ENCODE measurements at places on chromosomes 7 and 10. TPM values are rescaled to one million over a fixed set of nuclear protein-coding genes. Genes with fewer than 3 reads are reported as not detected.

- no peaks in the 10 kb centered on the region for H3K36me3 ChIP-seq
- no peaks in the 10 kb centered on the region for H3K27me3 ChIP-seq
- H3K4me1 ChIP-seq = no peaks in the 10 kb centered on the region
- DNase-seq = no peak
Observed at GRCh38 chr7:50821457-50822008, 38.8 kb upstream of the GRB10 start.

DNA sequence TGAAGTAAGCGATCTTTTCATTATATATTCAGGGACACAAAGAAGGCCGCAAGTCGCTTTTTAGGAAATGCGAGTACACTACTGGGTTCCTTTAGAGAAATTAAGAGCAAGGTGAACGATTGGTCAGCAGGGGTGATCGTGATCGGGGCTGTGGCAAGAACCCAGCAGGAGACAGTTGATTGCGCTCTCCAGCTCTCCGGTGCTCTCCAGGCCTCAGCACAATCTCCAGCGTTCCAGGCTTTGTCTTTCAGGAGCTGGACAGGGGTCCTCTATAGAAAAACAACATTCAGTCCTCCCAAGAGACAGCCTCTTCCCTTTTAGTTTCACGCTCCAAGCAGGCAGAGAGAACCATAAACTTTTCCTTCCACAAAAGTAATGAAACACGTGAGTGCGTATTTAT, 170.5 kb upstream of the KLF6 start:
- peaks cover 20% of the 10 kb centered on the region for H3K4me1 ChIP-seq
- H3K36me3 ChIP-seq = no peaks in the 10 kb centered on the region
- no peak for DNase-seq
- H3K27me3 ChIP-seq = no peaks in the 10 kb centered on the region
- H3K27ac ChIP-seq = no peak overlapping the region

DNA sequence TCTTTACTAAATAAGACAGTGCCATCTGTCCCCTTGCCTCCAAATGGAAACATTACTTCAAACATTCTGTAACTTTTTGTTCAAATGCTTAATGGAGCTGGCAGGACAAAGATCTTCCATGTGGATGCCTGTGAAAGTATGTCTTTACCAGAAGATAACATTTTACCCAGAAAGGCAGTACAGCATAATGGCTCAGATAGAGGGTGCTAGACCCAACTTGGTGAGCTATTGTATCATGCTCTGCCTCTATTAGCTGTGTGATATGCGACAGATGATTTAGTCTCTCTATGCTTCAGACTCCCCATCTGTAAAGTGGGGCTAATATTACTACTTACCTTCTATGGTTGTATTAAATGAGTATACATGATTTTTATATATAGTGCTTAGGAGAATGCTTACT, 8.8 kb upstream of the SMKR1 start:
- H3K27ac ChIP-seq = no peak overlapping the region
- H3K4me3 ChIP-seq = no peak overlapping the region
- no peaks in the 10 kb centered on the region for H3K36me3 ChIP-seq

- H3K36me3 ChIP-seq = no peaks in the 10 kb centered on the region
- H3K4me1 ChIP-seq = peaks cover 22% of the 10 kb centered on the region
- H3K27me3 ChIP-seq = no peaks in the 10 kb centered on the region
- H3K4me3 ChIP-seq = no peak overlapping the region
- no peak for DNase-seq
Observed at GRCh38 chr7:155202106-155202871, 95.4 kb upstream of the INSIG1 start.

GRCh38 chr7:116216956-116217571, 6.7 kb downstream of the TES start:
- DNase-seq = no peak
- no peaks in the 10 kb centered on the region for H3K27me3 ChIP-seq
- H3K27ac ChIP-seq = no peak overlapping the region
- H3K36me3 ChIP-seq = no peaks in the 10 kb centered on the region
- H3K4me3 ChIP-seq = no peak overlapping the region

DNA sequence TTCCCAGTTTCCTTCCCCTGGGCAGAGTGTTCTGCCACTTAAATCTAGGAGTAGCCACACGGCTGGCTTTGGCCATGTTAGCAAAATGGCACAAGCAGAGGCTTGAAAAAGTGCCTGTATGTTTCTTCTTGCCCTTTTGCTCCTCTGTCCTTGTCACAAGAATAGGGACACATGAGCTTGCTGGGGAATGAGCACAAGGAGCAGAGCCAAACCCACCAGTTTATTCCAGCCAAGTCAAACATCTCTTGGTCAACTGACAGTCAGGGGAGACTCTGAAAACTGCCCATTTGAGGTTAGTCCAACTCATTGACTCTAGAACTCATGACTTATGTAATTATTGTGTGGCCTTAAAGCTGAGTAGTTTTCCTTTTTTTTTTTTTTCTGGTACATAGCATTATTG, 739.7 kb upstream of the FZD8 start:
- no peaks in the 10 kb centered on the region for H3K36me3 ChIP-seq
- no peaks in the 10 kb centered on the region for H3K27me3 ChIP-seq
- no peak for DNase-seq
- H3K4me1 ChIP-seq = no peaks in the 10 kb centered on the region

DNA sequence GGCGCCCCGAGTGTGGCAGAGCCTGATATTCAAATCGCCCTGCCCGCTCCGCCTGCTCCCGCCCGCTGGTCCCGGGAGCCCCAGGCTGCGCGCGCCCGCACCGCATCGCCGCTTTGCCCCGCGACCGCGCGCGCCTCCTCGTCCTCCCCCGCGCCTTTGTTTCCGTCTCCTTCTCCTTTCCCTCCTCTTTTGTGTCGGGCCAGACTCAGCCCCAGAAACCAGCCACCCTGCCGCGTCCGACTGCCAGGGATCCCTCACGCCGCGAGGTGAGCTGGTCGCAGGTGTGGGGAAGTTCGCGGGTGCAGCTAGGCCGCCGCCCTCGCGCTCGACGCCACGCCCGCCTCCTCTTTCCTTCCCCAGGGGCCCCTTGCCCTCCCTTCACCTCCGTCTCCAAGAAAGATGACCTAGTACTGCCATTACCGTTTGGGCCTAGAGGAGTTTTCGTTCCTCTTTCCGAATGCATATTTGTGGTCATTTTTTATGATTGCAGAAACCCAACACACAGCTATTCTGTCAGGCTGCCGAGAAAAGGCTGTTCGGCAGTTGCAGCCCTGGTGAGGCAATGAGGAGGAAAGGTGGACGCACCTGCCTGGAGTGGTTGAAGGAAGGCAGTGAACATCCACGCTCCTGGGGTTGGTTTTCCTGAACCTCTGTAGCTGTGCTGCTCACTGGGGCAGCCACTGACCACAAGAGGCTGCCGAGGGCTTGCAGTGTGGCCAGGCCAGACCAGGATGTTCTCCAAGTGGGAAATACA, 107.3 kb downstream of the SNX10 start:
- no peak for DNase-seq
- H3K36me3 ChIP-seq = no peaks in the 10 kb centered on the region
- H3K4me1 ChIP-seq = no peaks in the 10 kb centered on the region
- H3K27me3 ChIP-seq = peaks cover 15% of the 10 kb centered on the region

DNA sequence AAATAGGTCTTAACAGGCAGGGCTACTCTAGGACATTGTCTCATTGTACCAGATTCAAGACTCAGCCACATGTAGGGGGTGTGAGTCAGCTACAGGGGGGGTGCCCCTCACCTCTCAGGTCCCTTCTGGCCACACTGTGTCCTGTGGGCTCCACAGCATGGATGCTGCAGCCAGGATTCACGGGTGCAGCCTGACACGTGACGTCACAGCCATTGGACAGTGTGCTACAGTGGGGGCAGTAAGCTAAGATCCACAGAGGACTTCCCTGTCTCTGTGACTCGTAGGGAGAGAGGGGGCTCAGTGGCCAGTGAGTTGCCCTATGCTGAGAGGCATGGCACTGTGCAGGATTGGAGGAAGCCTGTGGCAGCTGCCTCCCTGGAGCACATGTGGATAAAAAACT, 77.9 kb downstream of the TMEM178B start:
- no peaks in the 10 kb centered on the region for H3K27me3 ChIP-seq
- no peaks in the 10 kb centered on the region for H3K4me1 ChIP-seq
- H3K36me3 ChIP-seq = no peaks in the 10 kb centered on the region

GRCh38 chr10:129477051-129477450, 10.0 kb downstream of the MGMT start:
- no peak overlapping the region for H3K27ac ChIP-seq
- H3K4me3 ChIP-seq = no peak overlapping the region
- H3K27me3 ChIP-seq = no peaks in the 10 kb centered on the region
- no peak for DNase-seq

- no peak overlapping the region for H3K27ac ChIP-seq
- H3K4me1 ChIP-seq = no peaks in the 10 kb centered on the region
- DNase-seq = no peak
Observed at GRCh38 chr7:34143402-34143801, 238.1 kb downstream of the BMPER start.

GRCh38 chr7:26097837-26098668, 53.9 kb upstream of the NFE2L3 start:
- peak; percentile 18 for DNase-seq
- no peaks in the 10 kb centered on the region for H3K36me3 ChIP-seq
- peaks cover 31% of the 10 kb centered on the region for H3K4me1 ChIP-seq
- H3K4me3 ChIP-seq = no peak overlapping the region
- H3K27me3 ChIP-seq = no peaks in the 10 kb centered on the region

DNA sequence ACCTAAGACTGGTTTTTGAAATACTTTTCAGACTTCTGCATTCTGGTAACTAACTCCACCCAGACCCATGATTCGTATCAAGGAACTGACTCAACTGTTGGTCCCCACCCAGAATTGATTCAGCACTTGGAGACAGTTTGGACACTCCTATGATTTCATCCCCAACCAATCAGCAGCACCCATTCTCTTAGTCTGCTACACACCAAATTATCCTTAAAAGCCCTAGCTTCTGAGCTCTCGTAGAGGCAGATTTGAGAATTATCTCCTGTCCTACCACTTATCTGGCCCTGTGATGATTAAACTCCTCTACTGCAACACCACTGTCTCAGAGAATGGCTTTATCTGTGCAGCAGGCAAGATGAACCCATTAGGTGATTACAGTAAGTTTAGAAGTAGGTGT, 7.7 kb upstream of the GSTO1 start:
- no peak overlapping the region for H3K4me3 ChIP-seq
- no peaks in the 10 kb centered on the region for H3K4me1 ChIP-seq
- no peak overlapping the region for H3K27ac ChIP-seq
- no peaks in the 10 kb centered on the region for H3K36me3 ChIP-seq
- DNase-seq = no peak

DNA sequence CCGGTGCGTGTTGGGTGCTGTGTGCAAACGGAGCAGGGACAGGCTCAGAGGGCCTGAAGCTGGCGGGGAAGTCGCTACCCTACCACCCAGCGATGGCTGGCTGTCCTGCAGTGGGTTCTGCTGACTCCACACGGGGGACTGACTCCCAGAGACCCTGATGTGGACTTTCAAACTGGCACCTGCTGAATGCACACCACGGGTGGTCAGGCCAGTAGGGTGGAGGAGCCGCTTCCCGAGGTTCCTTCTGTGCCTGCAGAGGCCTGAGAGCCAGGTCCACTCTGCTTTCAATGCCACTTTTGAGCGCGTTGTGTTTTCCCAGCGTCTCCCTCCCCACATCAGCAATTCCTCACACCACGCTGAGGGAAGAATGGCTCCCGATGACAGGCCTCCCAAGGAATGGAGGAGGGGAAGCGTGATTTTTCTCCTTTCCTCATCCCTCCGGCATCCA, 135.3 kb downstream of the ADARB2 start:
- H3K36me3 ChIP-seq = no peaks in the 10 kb centered on the region
- no peaks in the 10 kb centered on the region for H3K4me1 ChIP-seq
- H3K27me3 ChIP-seq = no peaks in the 10 kb centered on the region
- DNase-seq = no peak

- peaks cover 15% of the 10 kb centered on the region for H3K36me3 ChIP-seq
- no peak for DNase-seq
- H3K4me1 ChIP-seq = no peaks in the 10 kb centered on the region
- H3K4me3 ChIP-seq = no peak overlapping the region
- no peaks in the 10 kb centered on the region for H3K27me3 ChIP-seq
- no peak overlapping the region for H3K27ac ChIP-seq
Observed at GRCh38 chr10:15791816-15792524, 68.3 kb downstream of the MINDY3 start.

DNA sequence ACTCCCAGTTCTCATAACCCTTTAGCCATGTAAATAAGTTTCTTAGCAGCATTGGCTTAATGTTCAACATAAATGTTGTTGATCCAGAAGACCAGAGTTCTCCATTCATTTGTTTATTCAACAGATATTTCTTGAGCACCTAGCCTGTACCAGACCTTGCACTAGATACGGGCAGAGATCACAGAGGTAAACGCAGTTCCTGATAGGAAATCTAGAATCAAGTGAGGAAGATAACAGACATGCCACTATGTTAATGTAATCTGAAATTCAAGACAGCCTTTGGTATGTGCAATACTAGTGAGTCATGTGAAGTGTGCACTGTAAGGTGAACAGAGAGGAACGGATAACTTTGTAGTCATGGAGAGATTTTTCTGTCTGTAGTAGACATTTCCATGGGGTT, 3.0 kb downstream of the BUB3 start:
- H3K36me3 ChIP-seq = peaks cover 15% of the 10 kb centered on the region
- no peak for DNase-seq
- H3K4me3 ChIP-seq = no peak overlapping the region
- H3K27ac ChIP-seq = no peak overlapping the region

DNA sequence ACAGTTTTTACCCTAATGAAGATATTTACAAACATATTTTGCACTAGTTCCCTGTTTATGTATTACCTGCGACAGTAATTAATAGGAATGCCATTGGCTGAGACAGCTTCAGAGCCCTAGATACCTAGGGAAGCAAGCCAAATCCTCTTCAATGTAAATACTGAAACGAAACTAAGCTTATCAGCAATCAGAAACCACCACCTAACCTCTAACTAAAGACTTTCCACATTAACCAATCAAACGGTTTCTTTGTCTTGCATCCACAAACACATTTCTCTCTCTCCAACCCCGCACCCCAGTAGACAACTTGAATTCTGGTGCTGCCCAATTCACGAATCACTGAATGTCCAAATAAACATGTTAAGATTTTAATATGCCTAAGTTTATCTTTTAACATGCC, 474.4 kb upstream of the C7orf33 start:
- no peaks in the 10 kb centered on the region for H3K27me3 ChIP-seq
- no peaks in the 10 kb centered on the region for H3K4me1 ChIP-seq
- DNase-seq = no peak
- no peaks in the 10 kb centered on the region for H3K36me3 ChIP-seq

DNA sequence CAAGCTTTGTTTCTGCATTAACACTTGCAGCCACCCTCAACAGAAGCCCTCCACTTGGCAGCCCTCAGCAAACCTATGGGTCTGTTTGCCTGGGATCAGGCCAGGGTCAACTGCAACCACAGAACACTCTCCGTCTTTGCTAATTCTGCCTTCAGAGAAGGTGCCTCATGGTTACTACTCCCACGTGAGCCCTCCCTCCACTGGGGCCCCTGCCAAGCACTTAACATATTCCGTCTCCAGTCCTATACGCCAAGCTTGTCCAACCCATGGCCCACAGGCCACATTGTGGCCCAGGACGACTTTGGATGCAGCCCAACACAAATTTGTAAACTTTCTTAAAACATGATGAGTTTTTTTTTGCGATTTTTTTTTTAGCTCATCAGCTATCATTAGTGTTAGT, 54.7 kb downstream of the HSPA12A start:
- no peak overlapping the region for H3K4me3 ChIP-seq
- no peak for DNase-seq
- no peaks in the 10 kb centered on the region for H3K36me3 ChIP-seq

Gene ENO4
- not detected for polyA plus RNA-seq

Gene LIPM
- not detected for polyA plus RNA-seq

Gene FAM170B
- not detected for polyA plus RNA-seq

Gene KCNMA1
- not detected for polyA plus RNA-seq

Gene CDHR1
- polyA plus RNA-seq = 1.4 TPM

Gene PI4K2A
- polyA plus RNA-seq = 11.4 TPM

Gene ATP6V1F
- 295 TPM for polyA plus RNA-seq

Gene GIMAP2
- 88.0 TPM for polyA plus RNA-seq

Gene FKBP6
- polyA plus RNA-seq = not detected

Gene ACADSB
- polyA plus RNA-seq = 29.2 TPM

Data from CD8-positive, alpha-beta memory T cell (primary cell).